ENCODE measurements at places on chromosomes 7 and 10.

- DNase-seq = no peak
Measured at GRCh38 chr10:3452173-3452626, 279.6 kb upstream of the PITRM1 start.

GRCh38 chr7:87934699-87935383, 790 bp downstream of the ADAM22 start:
- DNase-seq = peak; percentile 65

DNA sequence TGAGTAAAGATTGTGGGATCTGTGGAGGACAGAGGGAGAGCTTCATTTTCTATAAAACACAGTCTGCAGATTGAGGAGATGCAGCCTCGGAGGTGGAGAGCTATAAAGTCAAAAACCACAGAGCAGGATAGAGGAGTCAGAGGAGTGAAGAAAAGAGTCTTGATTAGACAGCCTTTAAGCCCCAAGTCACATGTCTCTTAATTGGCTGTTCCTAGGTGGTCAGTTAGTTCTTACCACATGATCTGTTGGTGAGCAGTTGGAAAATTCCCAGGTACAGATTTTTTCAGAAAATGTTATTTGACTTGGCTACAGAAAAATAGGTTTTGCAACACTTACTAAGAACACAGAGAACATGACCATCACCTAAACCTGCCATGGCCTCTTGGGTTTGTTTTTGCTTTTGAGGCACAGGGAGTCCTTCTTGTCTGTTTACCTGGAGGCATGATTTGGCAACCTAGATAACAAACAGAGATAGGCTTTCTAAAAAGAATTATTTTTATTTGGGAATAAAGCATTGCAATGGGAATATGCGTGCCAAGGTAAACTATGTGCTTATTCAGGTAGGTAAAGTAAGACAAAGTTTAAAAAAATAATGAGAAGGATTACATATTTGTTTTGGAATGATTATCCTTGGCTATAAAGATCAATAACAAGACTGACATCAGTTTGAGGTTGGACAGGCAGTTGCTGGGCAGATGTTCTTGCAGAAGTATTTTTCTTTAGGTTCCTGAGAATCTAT, 604 bp upstream of the CYP3A43 start:
- no peak for DNase-seq

GRCh38 chr7:72413886-72414285, 1.7 kb upstream of the CALN1 start:
- no peak for DNase-seq

- no peak for DNase-seq
Measured at GRCh38 chr7:7517754-7518153, 17.9 kb downstream of the COL28A1 start.

- DNase-seq = no peak
Measured at GRCh38 chr10:8332730-8333111, 278.2 kb downstream of the GATA3 start.

- no peak for DNase-seq
Measured at GRCh38 chr10:88245974-88246511, 337.1 kb downstream of the RNLS start.

DNA sequence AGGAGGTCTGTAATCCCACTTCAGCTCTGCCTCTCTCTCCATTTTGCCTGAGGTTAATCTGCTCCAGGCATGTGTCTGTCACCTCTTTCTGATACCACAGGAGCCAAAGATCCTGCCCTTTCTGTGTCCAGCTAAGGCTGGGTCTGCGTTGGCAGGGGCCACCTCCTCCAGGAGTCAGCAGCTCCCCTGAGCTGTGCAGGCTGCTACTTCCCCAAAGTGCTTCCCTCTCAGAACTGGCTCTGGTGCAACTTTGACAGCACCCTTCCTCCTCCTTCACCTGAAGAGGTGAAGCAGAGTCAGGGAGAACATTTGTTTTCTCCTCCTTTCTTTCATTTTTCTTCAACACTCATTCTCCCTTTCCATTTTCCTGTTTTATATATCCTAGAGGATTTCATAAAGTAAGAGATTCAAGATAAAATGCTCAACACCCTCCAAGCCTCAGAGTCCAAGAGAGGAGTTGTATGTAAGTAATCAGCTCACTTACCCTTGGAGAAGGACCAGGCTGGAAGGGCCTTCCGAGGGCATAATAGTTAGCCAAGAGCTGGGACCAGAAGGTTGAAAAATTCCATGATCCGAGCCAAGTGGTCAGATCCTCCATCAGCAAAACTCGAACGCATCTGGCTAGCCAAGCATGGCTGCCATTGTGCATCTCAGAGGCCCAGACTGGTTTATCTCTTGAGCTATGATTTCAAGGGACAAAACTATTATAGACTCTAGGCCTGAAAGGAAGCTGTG, 257.3 kb downstream of the PTEN start:
- DNase-seq = no peak

DNA sequence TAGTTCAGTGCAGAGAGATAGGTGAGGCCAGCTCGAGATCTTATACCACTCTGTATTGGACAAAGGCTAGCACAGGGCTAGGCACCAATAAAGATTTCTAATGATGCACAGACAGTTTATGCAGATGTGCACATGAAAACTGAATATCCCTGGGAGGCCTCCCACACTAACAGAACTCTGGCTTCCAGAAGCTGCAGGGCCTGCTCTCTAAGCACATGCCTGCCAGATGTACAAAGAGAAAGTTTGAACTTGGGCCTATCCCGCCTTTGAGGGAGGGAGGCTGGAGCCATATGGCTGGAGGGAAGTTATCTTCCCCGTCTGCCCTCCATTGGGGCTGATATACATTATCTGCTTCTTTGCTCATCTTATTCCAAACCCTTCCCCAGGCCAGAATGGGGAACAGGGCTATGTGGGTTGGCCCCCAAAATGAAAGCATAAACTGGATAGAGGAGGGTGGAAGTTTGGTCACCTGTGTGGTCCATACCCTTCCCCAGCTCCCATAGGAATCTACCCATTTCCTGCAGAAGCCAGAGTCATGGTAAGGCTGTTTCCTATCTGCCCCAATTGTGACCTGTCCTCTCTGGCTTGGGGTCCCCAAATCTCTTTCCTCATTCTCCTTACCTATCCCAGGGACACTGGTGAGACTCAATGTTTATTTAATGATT, 3.8 kb downstream of the KAZALD1 start:
- DNase-seq = no peak

GRCh38 chr10:6194311-6194710, 8.4 kb upstream of the PFKFB3 start:
- no peak for DNase-seq

DNA sequence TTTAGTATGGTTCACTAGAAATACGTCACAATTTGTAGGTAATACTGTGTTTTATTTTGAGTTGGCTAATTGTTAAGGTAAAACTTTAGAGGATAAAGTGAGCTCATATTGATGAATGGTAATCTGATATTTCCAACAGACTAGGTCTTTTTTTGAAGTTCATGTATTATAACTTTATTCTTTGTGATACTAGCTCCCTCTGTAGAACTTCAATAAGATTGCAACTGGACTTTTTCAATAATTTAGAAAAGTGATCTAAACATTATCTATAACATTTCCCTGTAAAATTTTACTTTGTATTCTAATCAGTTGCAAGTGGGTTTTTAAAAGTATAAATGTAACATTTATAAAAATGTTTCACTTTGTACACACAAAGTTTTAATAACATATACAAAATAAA, 83.5 kb downstream of the ADK start:
- DNase-seq = no peak

- DNase-seq = no peak
Measured at GRCh38 chr7:121107923-121108498, 119.5 kb downstream of the CPED1 start.

- DNase-seq = no peak
Measured at GRCh38 chr10:81981724-81982123, 106.7 kb downstream of the NRG3 start.

GRCh38 chr7:109955986-109956385, 1134.9 kb upstream of the LRRN3 start:
- DNase-seq = no peak

DNA sequence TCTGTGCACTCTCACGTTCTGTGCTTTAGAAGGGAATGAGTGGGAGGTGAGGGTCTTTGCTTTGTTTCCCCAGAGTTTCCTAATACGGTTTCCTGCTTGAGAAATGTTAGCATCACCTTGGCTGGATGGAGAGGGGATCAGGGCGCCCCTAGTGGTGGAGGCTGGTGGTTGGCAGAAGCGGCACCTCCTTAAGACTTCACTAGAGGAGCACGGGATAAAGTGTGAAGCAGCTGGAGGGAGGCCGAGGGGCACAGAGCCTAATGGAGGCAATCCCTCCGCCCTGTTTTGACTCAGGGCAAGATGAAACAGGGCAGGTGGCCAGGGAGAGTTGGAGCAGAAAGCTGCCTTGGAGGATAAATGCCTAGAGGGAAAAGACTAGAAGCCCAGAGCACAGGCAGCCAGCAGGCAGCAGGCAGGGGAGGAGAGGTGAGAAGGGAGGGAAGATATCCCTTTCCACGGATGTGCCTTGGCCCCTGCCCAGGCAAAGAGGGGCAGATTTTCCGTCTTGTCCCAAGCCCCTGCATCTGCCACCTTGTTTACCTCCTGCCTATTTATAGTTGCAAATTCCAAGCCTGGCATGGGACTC, 56.0 kb upstream of the BTRC start:
- peak; percentile 91 for DNase-seq

- no peak for DNase-seq
Measured at GRCh38 chr7:90465816-90466215, 3.6 kb upstream of the PTTG1IP2 start.

GRCh38 chr7:157273208-157274093, 63.4 kb upstream of the DNAJB6 start:
- DNase-seq = peak; percentile 87

GRCh38 chr7:16648551-16648950, 2.6 kb downstream of the BZW2 start:
- DNase-seq = no peak

DNA sequence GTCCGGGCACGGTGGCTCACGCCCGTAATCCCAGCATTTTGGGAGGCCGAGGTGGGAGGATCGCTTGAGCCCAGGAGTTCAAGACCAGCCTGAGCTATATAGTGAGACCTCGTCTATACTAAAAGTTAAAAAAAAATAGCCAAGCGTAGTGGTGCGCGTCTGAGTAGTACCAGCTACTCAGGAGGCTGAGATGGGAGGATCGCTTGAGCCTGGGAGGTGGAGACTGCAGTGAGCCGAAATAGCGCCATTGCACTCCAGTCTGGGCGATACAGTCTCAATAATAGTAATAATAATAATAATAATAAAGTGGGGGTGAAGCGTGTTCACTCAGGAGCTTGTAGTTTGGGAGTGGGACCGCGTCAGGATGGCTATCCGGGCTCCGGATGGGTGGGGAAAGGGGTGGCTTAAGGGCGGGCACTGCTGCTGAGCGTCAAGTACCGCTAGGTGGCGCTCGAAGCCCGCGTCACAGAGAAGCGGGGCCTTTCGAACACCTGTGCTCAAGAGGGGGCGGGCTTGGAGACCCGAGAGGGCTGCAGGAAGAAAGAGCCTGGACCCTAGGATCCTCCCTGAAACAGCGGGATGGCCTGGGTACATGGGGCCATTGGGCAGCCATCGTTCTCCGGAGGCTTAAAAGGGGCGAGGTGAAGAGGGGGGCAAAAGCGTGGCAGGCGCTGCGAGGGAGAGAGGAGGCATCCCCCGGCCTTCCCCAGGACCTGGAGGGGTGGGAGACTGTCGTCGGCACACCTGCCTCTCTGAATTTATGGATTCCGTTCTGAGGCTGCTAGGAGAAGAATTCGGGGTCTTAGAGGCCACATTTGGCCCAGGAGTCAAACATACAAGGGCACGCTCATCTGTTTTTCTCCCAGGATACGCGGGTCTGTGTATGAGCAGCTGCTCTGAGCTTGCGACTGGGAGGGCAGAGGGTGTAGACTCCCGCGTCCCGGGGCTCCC, 14.5 kb downstream of the LBX1 start:
- DNase-seq = peak; percentile 94

- DNase-seq = peak; percentile 92
Measured at GRCh38 chr7:64794171-64794844, at the start of gene ZNF138. Gene ZNF138 (plus strand): TSS chr7:64794428. CDS start chr7:64794569, 141 bp downstream.

- DNase-seq = no peak
Measured at GRCh38 chr7:33845991-33846509, 59.3 kb upstream of the BMPER start.

DNA sequence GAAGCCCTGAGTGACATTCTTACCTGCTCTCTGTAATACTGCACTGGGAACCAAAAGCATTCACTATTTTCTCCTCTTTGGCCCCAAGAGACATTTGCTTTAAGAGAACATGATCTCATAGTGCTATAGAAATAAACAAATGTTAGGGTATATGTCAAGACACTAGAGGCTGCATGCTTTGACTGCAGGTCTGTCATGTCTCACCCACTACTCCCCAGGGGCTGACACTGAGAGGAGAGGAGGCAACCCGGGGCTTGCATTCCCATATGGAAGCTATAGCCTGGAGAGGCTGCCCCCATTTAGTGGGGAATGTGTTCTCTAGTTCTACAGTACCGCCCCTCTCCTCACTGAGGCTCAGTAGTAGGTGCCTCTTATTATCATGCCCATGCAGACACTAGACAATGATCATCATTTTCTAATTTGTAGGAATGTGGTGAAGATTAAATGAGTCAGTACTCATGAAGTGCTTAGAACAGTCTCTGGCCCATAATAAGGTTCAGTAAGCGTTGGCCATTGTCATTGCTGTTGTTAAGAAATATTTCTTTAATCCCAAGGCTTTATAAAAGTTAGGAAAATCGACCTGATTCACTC, 4.9 kb upstream of the SLF2 start:
- DNase-seq = no peak

GRCh38 chr10:80473096-80473657, 19.1 kb downstream of the TSPAN14 start:
- DNase-seq = peak; percentile 60

- DNase-seq = no peak
Measured at GRCh38 chr7:45408409-45408737, 165.8 kb upstream of the ADCY1 start.

DNA sequence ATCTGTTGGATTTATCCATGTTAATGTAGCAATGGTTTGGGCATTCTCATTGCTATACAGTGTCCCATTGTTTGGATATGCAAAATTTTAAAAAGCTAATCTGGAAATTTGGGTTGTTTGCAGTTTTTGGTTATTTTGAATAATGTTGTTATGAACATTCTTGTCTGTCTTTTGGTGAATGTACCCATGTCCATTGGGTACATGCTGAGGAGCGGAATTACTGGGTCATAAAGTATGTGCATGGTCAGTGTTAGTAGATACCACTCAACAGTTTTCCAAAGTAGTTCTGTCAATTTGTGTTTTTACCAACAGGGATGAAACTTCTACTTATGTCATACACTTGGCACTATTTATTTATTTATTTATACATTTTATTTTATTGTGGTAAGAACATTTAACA, 153.9 kb downstream of the LRMDA start:
- DNase-seq = no peak

DNA sequence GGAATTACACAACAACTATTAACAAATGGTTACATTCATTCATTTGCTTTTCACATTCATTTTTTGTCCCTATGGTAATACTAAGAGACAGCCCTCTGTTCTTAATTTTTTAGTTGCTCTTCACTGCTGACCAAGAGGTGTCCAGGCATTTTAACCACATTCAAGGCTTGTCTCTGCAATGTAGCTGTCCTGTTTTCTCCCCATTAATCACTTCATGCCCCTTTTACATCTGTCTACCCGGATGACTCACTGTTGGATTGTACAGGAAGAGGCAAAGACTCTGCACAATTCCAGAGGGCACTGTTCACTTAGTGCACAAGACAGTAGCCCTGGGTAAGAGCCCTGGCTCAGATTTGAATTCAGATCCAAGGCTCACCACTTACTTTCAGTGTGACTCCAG, 168.5 kb downstream of the NOC3L start:
- no peak for DNase-seq

Measured in activated CD8-positive, alpha-beta memory T cell treated with anti-CD3 and anti-CD28 coated beads, Interleukin-2, amount 50 U/mL, for 48 hours (primary cell).